ENCODE measurements at places on chromosomes 3 and 15. TPM values are rescaled to one million over a fixed set of nuclear protein-coding genes. Genes with fewer than 3 reads are reported as not detected.

CDHR4 gene
- total RNA-seq: 0.36 TPM

- peak; percentile 42 for DNase-seq
These were observed 868 bp upstream of the TMEM87A start for GRCh38 chr15:42273900-42274701.

GRCh38 chr3:32856355-32856889, 38.6 kb downstream of the TRIM71 start:
- no peak for DNase-seq

DNA sequence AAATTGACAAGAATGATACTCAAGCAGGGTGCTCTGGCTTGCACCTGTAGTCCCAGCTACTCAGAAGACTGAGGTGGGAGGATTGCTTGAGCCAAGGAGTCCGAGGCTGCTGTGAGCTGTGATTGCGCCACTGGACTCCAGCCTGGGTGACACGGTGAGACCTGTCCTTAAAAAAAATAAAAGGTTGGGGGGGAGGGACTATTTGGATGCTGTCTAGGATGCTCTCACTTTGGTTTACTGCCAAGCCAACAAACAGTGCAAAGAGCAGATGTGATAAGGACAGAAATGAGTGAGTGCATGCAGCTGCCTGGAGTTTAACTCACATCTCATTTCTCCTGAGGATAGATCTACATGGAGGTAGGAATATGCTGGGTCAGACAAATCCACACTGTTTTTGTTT, 130.0 kb downstream of the FRMD4B start:
- no peak for DNase-seq

SYNM gene
- 49.7 TPM for total RNA-seq

DNA sequence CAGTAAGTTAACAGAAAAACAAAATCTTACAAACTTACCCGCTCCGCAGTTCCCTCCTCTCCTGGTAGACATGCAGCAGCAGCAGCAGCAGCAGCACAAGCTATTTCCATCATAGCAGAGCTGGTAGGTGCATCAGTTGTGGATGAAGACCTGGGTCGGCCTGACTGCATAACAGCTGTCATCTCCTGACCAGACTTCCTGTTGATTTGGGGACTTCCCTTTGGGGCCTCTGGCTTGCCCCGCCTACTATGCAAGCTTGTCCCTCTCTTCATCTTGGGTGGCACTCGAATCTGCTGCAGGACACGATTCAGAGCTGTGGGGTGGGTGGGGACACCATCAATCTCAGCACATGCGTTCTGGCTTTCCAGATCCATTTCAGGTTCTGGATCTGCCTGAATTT, 65.7 kb downstream of the TMCC1 start:
- DNase-seq: no peak

GRCh38 chr3:131802029-131802428, 232.8 kb downstream of the CPNE4 start:
- DNase-seq: no peak

DNA sequence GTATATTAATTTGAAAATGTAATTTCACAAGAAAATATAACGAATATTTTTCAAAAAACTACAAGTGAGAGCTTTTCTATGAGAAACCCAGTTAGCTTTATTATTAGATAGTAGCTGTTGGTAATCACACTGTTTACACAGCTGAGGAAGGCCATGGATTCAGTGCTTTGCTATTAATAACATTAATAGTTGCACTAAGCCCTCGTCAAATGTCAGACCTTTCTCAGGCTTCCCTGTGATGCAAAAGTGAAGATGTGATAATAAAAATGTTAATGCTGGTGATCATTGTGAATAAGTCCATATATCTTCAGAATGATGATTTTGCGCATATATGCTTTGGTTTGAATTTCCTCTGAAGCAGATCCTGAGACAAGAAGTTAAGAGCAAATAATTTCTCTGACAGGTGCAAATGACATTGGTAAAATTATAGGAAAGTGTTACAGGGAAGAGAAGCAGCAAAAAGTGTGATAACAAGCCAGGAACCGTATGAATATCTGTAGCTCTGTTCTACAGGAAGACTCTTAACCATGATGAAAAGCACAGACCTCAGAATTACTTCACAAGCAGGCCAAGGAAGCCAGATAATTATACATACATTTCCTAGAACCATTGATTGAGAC, 56.5 kb upstream of the CNTN6 start:
- no peak for DNase-seq

DNA sequence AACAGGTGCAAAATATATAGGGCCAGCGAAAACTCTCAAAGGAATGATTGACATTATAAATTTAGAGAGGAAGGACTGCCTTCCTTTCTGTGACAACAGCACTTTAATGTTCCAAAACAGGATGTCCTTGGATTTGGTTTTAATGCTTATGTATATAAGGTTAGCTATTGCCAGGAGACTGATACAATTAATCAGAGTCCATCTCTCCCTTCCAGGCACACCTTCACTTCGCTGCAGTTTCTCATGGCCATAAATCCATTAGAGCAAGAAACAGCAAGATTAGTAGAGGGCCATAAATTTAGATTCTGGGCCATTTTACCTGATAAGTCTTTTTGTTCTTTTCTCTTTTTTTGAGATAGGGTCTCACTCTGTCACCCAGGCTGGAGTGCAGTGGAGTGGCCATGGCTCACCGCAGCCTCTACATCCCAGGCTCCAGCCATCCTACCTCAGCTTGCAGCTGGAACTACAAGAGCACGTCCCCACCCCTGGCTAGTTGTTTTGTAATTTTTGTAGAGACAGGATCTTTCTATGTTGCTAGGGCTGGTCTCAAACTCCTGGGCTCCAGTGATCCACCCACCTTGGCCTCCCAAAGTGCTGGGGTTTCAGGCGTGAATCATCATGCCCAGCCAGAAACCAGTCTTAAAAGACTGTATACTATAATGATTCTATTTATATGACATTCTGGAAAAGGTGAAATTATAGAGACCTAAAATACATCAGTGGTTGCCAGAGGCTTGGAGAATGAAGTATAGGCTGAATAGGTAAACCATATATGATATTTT, 15.7 kb upstream of the TFRC start:
- DNase-seq: no peak

- peak; percentile 70 for DNase-seq
These were observed 35.8 kb downstream of the TKT start for GRCh38 chr3:53219895-53220483.

ENTPD3 gene
- total RNA-seq: 1.3 TPM

DNA sequence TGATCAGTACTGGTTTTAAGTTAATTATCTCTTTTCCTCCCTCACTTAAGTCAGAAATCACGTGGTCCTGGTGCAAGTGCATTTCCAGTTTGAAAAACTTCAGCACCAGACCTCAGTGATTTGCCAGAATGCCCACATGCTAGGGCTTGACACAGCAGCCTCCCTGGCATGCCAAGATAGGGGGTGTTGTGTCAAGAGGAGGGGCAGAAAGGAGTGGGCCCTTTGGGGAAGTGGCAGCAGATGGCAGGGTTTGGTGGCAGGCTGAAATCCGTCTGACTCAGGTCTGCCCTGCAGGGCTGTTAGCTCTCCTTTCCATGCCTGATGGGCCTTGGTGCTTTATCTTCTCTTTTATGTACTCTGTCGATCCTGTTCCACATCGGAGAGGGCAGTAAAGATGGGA, 23.4 kb downstream of the PXK start:
- no peak for DNase-seq

- DNase-seq: no peak
These were observed 69.8 kb upstream of the PPP2R3A start for GRCh38 chr3:135895734-135896121.

GRCh38 chr3:197010556-197011351, 18.9 kb downstream of the MELTF start:
- no peak for DNase-seq

SPINT1 gene
- total RNA-seq: 9.5 TPM

THAP10 gene
- total RNA-seq: 3.5 TPM

DNA sequence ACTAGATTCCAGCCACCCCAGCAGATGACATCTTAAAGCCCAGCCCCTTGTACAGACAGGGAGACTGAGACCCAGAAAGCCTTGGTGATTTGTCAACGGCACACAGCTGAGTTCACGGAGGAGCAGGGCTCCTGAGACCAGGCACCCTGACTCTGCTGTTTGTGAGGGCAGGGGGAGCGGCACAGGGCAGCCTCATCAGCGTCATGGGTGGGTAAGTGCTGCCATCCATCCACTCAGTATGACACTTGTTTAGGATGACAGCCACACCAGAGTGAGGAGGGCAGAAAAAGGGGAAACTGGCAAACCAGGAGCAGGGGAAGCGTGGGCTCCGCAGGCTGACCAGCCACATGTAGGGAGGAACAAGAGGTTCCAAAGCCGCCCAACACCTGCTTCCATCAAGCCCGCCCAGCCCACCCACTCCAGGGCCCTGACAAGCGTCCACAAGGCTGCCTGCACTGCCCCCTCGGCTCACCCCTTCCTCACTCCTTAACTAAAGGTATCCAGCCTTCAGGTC, 19.9 kb downstream of the RBPMS2 start:
- no peak for DNase-seq

Measured in omental fat pad (tissue), 4 donors.